Brain microvascular endothelial cell (primary cell): ENCODE measurements at places on chromosomes 7 and 10.

DNA sequence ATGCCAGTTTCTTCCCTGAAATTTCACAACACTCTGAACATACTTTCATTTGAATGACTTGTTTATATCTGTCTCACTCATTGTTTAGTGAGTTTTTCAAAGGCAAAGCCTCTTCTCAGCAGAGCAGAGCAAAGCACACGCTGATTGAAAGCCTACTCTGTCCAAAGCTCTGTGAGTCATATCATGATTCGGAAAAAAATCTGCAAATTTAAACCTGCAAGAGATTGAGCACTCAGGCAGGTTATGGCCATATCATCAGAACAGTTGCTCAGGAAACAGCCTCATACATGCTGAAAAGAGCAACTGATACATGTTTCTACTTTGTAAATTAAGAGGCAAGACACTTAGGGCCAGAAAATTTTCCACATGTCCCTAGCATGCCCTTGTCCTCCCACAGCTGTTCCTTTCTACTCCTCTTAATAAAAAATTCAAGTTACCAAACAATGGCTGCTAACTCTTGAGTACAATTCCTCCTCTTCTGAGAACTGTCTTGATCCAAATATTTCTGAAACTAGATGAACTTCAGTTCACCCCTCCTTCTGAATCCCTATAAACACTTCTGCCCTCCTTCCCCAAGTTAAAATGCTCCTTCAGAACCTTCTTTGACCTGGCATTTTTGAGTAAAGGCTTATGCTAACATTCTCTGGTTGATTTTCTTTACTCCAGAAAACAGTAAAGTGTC, 140.6 kb upstream of the HPS1 start:
- DNase-seq: no peak

- no peak for DNase-seq
These were observed 33.4 kb downstream of the RHOBTB1 start for GRCh38 chr10:60910543-60910942.

DNA sequence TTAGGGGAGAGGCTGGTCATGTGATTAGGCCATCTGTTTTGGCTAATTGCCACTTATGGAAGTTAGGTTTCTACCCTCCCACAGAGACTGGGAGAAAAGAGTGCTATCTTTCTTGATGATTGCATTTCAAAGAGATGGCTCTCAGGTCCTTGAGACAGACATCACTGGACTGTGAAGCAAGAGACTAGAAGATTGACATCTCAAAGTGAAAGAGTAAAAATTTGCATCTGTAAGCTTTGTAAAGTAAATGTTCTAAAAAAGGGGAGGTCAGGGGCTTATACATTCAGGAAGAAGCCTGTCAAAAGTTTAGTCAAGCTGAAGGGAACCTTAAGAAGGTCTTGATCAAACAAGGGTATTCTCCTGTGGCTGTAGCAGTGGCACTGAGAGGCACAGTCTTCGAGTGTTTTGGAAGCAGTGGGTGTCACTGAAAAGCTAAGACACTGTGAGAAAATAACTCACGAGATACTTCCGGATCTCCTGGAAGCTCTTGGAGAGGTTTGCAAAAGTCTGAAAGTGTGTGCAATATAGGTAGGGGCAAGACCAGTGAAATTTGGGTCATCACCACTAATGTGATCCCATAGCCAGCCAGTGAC, 342.1 kb downstream of the PHF14 start:
- no peak for DNase-seq

DNA sequence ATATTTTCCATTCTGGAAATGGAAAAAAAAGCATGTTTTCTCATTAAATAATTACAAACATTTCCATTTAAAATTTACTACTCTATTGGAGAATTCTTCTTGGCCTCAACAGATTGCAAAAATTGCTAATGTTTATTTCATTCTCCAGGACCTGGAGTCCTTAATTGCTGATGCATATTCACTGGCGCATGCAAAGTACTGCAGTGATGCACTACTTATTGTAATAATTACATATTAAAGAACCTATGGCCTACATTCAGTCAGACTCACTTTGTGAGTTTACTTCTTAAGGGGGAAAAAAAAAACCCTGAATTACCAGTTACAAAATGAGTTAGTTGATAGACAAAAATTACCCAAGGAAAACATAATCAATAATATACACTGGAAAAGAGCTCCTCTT, 391.0 kb upstream of the LRRTM3 start:
- DNase-seq: no peak

DNA sequence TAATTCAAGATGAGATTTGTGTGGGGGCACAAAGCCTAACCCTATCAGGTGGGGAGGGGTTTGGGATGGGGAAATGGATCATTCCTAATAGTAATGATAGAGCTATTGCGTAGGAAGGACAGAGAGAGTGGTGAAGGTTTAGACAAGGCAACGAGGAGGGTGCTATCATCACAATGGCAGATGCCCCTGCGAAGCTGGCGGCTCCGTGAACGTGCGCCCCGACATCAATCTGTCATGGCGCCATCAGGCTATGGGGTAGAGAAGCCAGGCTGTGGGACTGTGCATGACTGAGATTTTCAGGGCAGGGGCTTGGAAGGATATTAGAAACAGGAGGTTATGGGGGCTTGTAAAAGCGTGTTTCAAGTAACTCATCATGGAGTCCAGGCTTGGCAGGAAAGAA, 157.6 kb downstream of the ITGA8 start:
- no peak for DNase-seq

- no peak for DNase-seq
These were observed 33.3 kb downstream of the CRHR2 start for GRCh38 chr7:30648744-30649540.
